ENCODE measurements at places on chromosomes 16 and 17. TPM values are rescaled to one million over a fixed set of nuclear protein-coding genes. Genes with fewer than 3 reads are reported as not detected.

The SOCS1 gene
- polyA plus RNA-seq = 19.9 TPM

The COQ9 gene
- polyA plus RNA-seq = 65.0 TPM

The TBC1D3G gene
- polyA plus RNA-seq = not detected

The ZMYND15 gene
- 0.34 TPM for polyA plus RNA-seq

The TRPV3 gene
- 4.0 TPM for polyA plus RNA-seq

The RUNDC3A gene
- 1.6 TPM for polyA plus RNA-seq

The PRKCB gene
- polyA plus RNA-seq = 63.9 TPM

The GLTPD2 gene
- polyA plus RNA-seq = 0.69 TPM

The IL32 gene
- 103 TPM for polyA plus RNA-seq

DNA sequence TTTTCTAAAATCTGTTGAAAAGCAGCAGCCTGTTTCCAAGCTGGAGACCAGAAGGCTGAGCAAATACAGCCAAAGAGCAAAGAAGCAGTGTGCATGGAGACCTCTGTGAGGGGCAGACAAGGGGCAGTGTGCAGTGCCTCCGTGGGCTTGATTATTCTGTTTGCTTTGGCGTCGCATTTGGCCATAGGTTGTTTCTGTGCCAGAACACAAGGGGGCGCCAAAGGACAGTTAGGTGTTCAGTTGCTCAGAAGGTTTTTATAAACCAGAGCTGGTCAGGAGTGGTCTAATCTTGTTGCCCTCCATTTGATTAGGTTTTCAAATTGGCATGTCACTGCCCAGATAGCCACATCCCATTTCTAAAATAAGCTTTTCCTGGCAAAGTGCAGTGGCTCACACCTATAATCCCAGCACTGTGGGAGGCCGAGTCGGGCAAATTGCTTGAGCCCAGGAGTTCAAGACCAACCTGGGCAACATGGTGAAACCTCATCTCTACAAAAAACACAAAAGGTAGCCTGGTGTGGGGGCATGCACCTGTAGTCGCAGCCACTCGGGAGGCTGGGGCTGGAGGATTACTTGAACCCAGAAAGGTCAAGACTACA is 10.6 kb downstream of the MYH3 start:
- DNase-seq = peak; percentile 46

GRCh38 chr17:40179923-40180659 is 2.8 kb downstream of the RAPGEFL1 start:
- DNase-seq = no peak

GRCh38 chr16:85187447-85187846 is 75.2 kb upstream of the CIBAR2 start:
- DNase-seq = no peak

- DNase-seq = no peak
These were observed 170.5 kb downstream of the MRTFB start for GRCh38 chr16:14241631-14242030.

DNA sequence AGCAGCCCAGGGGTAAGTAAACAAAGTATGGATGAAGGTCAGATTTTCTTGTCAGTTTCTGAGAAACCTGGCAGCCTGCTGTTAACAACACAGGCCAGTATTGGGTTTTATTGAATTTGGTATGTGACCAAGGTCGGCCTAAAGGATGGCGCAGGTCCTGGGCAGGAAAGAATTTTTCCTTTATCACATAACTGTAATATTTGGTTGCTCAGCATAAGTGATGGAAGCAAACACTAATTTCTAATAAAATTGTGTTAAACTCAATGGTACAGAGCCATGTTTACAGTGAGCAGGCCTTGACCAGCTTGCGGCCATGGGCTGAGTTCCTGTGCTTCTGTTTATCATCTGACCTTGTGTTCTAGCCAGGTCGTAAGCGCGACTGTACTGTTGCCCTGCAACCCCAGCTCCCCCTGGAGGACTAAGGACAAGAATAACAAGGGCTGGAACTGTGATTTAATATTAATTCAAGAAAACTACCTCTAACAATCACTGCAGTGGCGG is 10.5 kb downstream of the POLDIP2 start:
- no peak for DNase-seq

- no peak for DNase-seq
These were observed 3.1 kb downstream of the BEAN1 start for GRCh38 chr16:66430214-66430613.

DNA sequence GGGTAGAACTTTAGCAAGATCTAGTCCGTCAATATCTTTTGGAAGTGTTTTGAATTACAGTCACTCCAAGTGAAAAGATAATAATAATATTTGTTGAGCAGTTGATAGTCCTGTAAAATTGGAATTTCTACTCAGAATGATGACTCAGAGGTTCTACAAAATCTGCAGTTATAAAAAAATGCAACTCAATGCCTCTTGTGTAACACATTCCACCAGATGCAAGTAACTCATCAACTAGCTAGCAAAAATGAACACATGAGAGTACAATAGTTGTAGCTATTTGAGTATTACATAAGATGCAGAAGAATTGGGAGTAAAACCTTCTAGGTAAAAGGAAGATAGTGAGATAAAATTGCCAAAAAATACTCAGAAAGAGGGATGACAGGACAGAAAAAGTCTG is 177.2 kb downstream of the CDH8 start:
- DNase-seq = no peak

DNA sequence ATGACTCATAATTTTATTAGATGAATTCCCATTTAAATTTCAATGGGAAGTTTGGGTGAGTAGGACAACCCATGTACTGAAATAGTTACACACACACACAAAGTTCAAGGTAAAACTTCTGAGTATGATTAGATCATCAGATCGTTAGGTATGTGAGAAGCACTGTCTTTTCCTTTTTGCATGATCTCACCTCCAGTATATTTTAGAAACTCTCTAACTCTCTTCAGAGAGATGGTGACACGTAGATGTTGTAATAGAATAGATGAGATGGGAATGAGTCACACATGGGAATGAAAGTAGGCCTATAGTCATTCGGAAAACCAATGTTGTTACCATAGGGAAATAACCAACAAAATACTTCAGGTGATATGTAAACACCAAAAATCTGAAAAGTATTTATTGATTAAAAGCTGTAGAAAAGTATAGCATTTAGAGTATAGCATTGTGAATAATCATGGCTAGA is 22.2 kb downstream of the KRT23 start:
- DNase-seq = no peak

- DNase-seq = no peak
These were observed 29.4 kb downstream of the CACNA1H start for GRCh38 chr16:1182316-1182671.

GRCh38 chr17:31388770-31389656 is 2.5 kb upstream of the RAB11FIP4 start:
- DNase-seq = no peak

DNA sequence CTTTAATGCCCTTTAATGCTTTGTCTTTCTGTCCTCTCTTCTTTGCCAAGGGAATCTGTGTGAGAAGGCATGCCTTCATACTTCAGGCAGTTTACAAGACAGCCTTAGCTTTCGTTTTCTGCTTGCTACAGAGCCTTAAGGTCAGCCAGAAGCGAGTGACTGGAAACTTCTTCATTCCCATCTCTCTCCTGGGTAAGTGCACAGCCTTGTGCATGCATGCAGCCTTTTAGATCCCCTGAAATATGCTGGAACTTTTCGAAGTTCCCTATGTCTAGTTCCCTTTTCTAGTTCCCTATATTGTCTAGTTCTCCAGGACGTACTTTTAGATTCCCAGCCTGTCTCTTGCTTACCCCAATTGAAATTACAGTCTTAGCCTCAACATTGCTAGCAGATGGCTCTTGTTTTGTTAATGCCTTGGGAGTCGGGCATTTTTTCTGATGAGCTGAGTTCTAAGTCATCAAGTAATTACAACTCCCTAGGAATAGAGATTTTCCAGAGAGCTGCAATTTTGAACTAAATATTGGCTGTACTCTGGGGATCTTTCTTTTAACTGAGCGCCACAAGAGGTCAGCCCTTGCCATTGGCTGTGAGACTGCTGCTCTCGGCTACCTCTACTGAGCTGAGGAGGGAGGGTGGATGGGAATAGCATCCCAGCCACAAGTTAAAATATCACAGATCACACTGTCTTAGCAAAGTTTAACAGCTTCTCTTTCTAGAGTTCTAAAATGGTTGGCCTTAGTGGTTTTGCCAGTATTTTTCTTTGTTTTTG is 22.7 kb upstream of the PPM1D start:
- DNase-seq = peak; percentile 51

GRCh38 chr17:51733166-51733565 is 425.3 kb downstream of the CA10 start:
- no peak for DNase-seq

GRCh38 chr17:39208893-39209292 is 8.8 kb downstream of the RPL19 start:
- no peak for DNase-seq

DNA sequence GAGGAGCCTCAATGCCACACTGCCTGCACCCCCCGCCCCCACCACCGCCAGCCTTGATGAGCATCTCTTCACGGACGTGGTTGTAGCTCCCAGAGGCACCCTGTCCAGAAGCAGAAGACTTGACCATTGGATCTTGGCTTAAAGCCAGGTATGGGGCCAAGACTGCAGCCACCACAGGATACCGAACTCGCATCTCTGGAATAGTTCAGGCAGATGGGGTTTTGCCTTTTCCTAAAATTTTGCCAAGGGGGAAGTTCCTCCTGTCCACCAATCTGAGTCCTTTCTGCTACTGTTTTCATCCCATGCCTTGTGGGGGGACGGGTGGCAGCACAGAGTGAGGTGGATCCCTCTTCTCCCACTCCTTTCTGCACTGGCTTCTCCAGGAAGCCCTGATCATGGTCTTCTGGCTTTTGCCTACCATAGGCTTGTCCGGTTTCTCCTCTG is 939 bp downstream of the CORO6 start:
- no peak for DNase-seq

DNA sequence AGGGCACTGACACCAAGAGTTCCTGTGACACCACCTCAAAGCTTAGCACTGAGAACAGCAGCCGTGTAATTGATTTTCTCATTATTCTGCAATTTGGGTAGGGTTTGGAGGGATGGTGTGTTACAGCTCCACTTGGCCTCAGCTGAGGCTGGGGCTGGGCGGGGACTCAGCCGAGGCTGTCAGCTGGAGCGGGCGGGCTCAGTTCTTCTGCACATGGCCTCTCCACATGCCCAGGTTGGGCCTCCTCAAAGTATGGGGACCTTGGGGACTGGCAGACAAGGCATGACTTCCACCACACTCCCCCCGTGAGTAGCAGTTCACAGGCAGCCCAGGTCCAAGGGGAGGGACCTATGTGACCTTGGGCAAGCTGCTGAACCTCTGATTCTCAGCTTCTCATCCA is 171.5 kb downstream of the IRF8 start:
- DNase-seq = no peak

- DNase-seq = no peak
These were observed 269.4 kb downstream of the BCAS3 start for GRCh38 chr17:60947100-60947499.

GRCh38 chr17:37725021-37725595 is 19.8 kb downstream of the HNF1B start:
- DNase-seq = no peak

- DNase-seq = no peak
These were observed 189.3 kb upstream of the TNRC6C start for GRCh38 chr17:77769215-77769614.

DNA sequence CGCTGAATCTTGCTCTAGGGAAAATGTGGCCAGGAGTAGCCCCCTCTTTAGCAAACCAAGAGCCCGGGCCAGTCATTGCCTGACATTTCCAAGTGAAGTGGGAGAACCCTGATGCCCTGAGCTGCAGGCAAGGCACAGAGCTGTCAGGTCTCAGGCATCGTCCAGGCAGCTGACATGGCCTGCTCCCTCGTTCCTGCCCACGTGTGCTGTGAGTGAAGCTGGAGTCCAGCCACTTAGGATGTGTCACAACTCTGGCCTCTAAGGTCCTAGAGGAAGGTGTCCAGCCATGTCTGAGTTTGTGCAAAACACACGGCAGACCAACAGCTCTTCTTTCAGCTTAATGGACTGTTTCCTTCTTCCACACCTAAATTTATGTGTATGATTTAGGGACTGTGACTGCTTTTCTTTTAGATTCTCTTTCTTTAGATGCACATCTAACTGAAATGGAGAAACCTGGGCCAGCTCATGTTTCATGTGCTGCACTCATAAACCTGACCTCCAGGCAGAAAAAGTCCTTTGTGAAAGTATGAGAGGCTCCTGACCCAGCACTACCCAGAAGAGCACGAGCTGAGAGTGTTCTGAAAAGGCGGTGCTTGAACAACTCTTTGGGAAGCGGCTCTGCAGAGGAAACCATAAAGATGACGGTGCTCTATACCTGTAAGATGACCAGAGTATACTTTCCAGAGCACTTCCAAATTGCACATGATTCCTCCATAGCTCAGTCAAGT is 14.8 kb upstream of the LIMD2 start:
- DNase-seq = no peak

GRCh38 chr17:31216031-31216751 is 80.8 kb downstream of the OMG start:
- DNase-seq = peak; percentile 34

DNA sequence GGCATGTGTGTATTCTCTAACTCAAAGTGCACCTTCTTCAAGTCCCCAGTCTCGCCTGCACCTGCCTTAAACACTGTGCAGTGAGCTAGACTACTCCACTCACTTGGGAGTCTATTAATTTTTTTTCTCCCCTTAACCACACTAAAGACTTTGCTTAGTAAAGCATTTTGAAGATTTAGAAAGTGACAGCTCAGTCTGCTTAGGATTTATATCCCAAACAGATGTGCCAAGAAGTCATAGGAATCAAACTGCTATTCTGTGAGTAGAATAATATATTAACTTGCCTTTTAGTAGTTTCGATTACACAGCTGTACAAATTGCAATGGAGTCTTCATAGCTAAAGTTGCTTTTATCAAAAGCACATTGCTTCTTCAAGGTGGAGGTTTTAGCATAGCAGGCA is 47.2 kb upstream of the MED13 start:
- no peak for DNase-seq

GRCh38 chr16:65958086-65958485 is 408.4 kb upstream of the CDH5 start:
- DNase-seq = no peak

- DNase-seq = no peak
These were observed 63.6 kb downstream of the OTOA start for GRCh38 chr16:21727344-21727743.

DNA sequence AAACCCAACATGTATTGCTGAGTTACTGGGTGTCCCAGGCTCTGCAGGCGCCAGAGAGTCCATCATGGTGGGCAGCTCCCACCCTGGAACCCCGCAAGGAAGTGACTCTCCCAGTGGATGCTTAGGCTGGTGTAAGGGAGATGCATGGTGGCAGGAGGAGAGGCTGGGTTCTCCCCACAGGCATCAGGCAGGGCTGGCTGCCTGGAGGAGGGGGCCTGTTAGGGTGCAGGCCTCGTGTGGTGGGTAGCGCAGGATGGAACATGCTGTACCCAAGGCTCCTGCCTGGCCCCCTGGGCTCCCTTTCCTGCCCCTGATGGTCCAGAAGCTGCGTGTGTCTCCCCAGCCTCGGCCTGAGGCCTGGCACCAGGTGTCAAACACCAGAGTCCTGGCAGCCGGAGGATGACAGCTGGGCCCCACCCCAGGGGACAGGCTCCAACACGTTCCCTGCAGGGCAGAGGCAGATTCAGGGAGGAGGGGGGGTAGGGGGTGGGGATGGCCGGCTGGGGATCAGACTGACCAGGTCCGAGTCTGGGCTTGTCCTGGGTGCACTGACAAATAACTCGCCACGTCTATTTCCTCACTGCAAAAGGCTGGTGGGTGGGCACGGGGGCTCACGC is 40.2 kb upstream of the CIBAR2 start:
- no peak for DNase-seq

All from right lung (tissue), 10 donors.